ENCODE measurements at places on chromosomes 11 and 22.

GRCh38 chr22:49005557-49005956, 822.1 kb downstream of the BRD1 start:
- DNase-seq, result peak; percentile 21

- no peak for DNase-seq
Observed at GRCh38 chr11:128713595-128713994, 19.7 kb downstream of the FLI1 start.

DNA sequence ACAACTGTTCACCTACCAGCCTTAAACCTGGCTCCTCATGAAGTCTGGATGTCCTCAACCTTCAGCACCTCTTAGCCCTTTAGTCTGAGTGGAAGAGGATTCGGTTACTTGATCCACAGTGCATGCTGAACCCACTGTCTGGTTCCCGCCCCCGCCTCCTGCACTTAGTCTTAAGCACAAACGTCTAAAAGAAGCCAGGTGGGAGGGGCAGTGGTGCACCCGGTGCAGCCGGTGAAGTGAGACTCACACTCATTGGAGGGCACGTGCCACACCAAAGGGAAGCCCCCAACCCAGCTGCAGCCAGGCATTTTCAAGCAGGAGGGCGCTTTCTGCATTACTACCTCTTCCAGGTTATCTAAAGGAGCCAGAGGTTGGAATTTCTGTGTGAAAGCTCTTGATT, 146.8 kb downstream of the COMMD9 start:
- no peak for DNase-seq

GRCh38 chr11:15870911-15871310, 485.4 kb downstream of the SOX6 start:
- no peak for DNase-seq

DNA sequence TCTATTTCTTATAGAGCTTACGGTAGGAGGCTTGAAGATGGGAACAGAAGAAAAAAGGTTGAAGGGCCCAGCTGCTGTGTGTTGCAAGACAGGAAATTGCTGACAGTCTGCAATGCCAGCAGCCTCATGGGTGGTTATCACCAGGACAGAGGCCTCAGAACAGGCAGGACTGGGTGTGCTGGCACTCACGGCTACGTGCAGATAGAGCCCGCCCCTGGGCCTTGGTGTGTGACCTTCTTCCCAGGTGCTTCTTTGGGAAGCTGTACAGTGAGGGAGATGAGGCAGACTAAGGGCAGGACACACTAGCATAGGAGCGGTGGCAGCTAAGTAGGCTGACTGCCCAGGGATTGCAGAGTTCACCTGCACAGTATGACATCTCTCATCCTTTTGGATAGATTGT, 12.6 kb downstream of the PRAME start:
- peak; percentile 31 for DNase-seq

DNA sequence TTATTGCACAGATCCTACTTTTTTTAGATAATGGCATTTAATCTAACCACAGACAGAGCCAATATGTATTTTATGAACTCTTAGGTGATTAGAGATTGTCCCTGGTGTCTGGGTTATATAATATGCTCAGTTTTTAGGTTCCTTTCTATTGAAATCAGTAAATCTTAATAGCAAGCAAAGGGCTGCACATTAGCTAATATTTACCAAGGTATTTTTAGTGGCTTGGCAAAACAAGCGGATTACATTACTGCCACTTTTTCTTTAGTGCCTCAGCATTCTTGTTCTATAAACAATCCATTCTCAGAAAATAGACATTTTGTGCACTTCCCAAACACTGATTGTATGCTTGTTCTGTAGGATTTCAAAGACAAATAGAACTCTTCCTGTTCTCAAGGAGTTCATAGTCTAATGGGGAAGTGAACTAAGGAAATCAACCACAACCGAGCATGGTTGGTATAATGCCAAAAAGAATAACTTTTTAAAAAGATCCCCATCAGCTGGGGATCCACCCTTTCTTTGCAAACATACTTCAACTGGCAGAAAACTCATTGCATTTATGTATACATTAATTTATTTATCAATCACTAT, 23.8 kb downstream of the KCNJ1 start:
- DNase-seq, result no peak

DNA sequence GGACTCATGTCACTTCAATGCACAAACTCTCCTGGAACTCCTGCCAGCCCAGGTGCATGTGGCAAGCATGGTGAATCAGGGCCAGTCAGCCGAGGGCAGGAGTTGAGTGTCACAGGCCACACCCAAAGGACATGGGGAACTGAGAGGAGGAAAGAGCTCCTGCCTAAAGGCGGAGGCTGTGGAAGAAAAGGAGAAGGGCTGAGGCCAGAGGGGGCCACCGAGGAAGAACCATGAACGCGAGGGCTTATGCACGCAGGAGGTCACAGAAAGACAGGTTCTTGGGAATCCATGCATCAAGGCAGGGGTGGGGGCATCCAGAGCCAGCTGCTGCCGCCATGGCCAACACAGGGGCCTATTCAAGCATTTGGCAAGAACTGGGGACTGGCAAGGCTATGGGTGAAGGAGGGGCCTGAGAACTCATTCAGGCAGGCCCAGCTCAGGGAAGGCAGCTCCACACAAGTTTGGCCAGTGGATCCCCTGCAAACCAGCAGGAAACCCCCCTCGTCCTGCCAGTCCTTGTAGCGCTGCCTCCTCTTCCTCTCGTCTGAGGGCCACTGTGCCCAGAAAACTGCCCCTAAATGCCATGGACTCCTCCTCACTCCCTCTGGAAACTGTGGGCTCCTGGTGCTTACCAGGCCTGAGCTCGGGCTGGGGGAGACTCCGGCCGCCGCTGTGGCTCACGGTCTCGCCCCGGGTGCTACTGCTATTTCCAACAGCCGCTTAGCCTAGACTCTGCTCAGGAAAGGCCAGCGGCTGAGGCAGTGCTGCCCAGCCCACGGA, 15.4 kb downstream of the PPM1F start:
- DNase-seq, result peak; percentile 72

- no peak for DNase-seq
Observed at GRCh38 chr22:17213976-17214375, 5.3 kb downstream of the ADA2 start.

GRCh38 chr11:46102843-46103242, 18.4 kb downstream of the PHF21A start:
- DNase-seq, result no peak

- peak; percentile 34 for DNase-seq
Observed at GRCh38 chr11:63882555-63883242, 34.3 kb downstream of the RCOR2 start.

GRCh38 chr11:13679768-13680167, 11.3 kb downstream of the FAR1 start:
- no peak for DNase-seq

DNA sequence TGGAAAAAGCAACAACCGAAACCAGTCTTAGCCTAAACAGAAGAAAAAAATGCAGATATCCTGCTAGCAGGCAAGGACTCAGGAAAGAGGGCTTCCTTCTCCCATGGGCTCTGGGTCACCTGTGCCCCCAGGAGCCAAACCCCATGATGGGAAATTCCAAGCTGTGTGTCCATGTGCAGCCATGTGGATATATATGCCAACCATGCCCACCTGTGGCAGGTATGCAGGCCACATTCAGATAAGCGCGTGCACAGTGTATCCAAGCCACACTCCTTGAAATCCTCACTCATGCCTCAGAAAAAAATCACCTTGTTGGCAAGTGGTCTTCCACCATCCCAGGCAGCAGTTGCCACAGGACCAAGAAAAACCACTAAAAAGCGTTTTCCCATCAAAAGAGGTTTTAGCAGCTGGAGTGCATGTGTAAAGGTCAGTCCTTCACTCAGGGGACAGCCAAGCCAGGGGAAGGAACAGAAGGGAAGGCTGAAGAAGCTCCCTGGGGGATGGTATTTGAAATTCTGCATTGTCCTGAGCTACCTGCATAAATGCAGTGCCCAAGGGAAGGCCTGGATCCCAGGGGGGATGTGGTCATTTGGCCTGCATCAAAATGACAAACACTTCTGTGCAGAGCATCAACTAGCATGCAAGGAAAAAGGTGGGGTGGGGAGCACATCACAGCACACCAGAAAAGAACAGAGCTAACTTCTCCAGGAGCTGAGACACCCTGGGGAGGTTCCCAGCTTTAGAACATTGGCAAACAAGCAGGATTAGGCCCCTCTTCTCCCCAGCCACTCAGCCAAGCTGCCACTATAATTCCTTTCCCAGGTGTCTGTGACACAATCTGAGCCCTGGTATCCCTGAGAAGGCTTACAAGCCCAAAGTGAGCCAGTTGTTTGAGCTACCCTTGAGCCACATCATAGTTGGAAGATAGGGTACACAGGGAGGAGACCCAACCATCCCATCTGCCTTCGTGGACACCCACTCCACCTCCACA, 76.2 kb downstream of the GALNT18 start:
- DNase-seq, result peak; percentile 40

DNA sequence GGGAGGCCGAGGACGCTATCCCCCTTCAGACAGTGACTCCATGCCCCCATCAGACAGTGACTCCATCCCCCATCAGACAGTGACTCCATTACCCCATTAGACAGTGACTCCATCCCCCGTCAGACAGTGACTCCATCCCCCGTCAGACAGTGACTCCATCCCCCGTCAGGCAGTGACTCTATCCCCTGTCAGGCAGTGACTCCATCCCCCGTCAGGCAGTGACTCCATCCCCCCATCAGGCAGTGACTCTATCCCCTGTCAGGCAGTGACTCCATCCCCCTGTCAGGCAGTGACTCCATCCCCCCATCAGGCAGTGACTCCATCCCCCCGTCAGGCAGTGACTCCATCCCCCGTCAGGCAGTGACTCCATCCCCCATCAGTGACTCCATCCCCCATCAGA, 9.1 kb upstream of the TTLL8 start:
- no peak for DNase-seq

- DNase-seq, result no peak
Observed at GRCh38 chr11:74468521-74468920, 1.2 kb upstream of the KCNE3 start.

- DNase-seq, result no peak
Observed at GRCh38 chr11:46254133-46254491, 23.4 kb upstream of the CREB3L1 start.

GRCh38 chr22:32622004-32622743, 147.6 kb downstream of the FBXO7 start:
- peak; percentile 65 for DNase-seq

DNA sequence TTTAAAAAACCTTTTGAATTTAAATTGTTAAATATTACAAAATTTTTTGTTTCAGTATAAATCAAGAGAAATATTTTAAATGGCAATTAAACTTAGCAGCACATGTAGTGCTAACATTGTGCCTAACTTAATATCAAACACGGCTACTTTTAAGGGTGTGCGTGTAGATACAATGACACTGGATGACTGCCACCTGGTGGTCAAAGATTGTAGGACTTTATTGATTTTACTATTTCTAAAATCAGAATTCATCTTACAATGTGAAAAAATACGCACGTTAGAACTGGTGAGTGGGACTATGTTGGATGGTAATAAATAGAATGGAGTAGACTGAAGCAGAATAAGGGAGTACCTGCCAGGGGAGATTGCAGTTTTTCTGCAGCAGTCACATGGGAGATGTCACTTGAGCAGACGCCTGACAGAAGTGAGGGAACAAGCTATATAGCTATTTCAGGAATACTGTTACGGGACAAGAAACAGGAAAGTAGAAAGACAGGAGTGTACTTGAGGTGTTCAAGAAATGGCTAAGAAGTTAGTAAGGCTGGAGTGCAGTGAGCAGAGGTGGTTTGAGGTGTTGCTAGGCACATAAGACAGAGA, 52.9 kb downstream of the UVRAG start:
- no peak for DNase-seq

DNA sequence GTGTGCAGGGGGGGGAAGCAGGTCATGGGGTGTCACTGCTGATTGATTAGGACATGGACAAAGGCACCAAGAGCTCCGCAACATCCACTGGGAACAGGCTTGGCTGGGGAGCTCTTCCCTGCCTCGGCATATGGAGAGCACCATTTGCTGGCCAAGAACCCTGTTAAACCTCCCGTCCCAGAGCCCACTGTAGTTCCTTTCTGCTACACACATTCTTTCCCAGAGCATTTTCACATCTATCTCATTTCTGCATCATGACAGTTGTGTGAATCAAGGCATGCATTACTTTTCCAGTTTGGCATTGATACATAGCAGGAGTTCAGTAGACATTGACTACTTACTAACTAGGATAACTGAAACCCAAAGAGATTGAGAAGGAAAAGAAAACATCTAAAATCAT, 333.4 kb upstream of the B3GAT1 start:
- peak; percentile 25 for DNase-seq

- no peak for DNase-seq
Observed at GRCh38 chr11:63595296-63595695, 18.9 kb downstream of the PLAAT3 start.

DNA sequence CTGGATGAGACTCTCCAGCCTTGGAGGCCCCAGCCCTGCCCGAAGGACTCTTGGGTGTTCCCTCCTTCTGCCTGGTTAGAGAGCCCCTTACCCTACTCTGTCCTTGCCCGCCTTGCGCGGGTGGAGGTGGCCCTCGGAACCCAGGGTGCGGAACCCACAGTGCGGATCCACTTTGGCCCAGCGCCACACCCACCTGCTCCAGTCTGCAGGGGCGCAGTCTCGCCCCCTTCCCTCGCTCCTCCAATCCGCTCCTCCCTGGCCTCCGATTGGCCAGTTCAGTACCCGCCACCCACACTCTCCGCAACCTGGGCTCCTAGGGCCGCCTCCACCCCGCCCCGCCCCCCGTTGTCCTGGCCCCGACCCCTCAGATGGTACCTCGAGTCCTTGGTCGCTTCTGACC, 2.4 kb downstream of the CAPN1 start:
- no peak for DNase-seq

GRCh38 chr11:66782726-66783125, 53.7 kb upstream of the SPTBN2 start:
- no peak for DNase-seq

GRCh38 chr11:16028419-16028818, 327.9 kb downstream of the SOX6 start:
- DNase-seq, result no peak

- no peak for DNase-seq
Observed at GRCh38 chr11:47337229-47337924, 15.1 kb downstream of the MYBPC3 start.

GRCh38 chr11:32312865-32313403, 122.4 kb downstream of the WT1 start:
- no peak for DNase-seq

DNA sequence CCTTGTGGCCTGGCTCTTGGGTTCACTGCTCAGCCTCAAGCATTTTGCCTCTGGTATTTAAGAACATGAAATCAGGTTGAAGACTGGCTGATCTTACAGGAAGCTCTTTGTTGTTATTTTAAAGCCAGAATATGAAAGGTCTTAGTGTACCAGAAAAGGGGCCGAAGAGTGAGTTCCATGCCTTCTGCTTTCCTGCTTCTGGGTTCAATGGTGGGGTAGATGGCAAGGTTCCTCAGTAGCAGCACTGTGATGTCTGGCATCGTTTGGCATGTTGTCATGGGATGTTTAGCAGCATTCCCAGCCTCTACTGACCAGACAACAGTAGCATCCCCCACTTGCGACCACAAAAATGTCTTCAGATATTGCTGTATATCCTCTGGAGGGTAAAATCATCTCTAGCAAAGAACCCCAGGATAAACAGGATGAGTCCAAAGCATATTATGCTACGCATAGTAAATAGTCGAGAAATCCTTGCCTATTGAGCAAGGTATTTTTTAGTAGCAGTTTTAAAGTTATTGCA, 2.4 kb downstream of the VPS26B start:
- no peak for DNase-seq

All from tibial artery (tissue), 4 donors.